ENCODE measurements at places on chromosomes 2 and 18.

DNA sequence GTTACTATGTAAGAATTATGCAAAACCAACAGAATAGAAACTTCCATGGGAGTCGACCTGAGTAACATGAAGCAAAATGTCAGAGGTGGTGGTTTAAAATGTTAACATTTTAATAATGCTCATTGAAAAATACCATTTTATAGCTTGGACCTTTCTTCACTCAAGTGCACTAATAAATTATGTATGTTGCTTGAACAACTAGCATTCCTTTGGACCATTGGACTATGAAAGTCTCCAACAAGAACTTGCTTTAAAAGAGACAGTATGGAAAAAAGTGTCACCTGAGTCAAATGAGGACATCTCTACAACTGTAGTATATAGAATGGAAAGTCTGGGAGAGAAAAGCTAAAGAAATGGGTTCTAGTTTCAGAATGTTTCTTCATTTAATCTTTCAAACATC lies 51.9 kb downstream of the GLS start:
- DNase-seq, result no peak

DNA sequence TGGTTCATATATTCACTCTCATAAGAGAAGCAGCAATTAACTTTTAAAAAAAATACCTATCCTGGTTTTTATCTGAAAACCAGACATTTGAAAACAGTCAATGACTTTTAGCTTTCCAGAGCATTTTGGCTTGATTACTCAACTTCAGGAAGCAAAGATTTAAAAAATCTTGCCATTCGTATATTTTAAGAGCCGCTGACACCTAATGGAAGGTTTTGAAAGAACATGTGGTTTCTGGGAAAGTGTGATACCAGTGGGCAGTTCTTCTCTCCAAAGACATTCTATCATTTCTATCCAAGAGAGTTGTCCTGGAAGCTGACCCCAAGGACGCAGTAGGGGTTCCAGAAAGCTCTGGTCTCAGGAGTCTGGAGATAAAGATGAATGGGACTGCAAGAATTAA lies 234.7 kb downstream of the TTC32 start:
- peak; percentile 65 for DNase-seq

- no peak for DNase-seq
Measured at GRCh38 chr2:212904646-212905045, 246.8 kb downstream of the IKZF2 start.

DNA sequence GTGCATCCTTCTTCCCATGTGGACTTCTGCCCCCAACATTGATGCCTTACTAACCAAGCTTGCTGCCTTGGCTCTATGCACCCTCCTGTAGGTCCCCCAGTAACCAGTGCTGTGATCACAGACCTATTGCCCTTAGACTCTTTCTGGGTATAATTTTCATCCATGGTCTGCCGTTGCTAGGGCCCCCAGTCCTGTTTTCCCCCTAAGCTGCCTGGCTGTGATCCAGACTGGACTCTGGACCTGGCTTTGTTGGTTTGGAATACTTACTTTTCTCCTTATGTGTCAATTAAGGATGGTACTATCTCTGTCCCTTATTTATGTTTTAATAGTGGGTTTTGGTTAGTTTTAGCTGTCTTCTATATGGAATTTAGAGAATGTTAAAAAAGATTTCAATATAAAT lies 26.0 kb downstream of the ATP9B start:
- DNase-seq, result no peak

GRCh38 chr2:58764338-58765104 lies 523.4 kb upstream of the FANCL start:
- no peak for DNase-seq

DNA sequence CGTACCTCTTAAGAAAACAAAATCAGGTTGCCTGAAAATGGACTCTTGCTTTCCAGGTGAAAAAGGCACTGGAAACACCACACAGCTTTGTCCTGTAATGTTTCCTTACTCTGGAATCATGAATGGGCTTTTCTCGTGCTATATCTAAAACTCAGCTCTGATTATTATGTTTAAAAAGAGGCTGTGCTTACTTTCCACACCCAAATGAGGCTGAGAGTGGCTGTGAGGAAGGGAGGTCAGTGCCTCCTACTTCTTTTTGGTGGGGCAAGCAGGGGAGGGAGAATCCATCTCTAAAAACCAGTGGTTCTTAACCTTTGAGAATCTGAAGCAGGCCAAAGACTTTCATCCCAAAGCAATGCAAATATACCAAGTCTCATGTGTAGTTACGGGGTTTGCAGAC lies 148.6 kb downstream of the FAM210A start:
- DNase-seq, result no peak

DNA sequence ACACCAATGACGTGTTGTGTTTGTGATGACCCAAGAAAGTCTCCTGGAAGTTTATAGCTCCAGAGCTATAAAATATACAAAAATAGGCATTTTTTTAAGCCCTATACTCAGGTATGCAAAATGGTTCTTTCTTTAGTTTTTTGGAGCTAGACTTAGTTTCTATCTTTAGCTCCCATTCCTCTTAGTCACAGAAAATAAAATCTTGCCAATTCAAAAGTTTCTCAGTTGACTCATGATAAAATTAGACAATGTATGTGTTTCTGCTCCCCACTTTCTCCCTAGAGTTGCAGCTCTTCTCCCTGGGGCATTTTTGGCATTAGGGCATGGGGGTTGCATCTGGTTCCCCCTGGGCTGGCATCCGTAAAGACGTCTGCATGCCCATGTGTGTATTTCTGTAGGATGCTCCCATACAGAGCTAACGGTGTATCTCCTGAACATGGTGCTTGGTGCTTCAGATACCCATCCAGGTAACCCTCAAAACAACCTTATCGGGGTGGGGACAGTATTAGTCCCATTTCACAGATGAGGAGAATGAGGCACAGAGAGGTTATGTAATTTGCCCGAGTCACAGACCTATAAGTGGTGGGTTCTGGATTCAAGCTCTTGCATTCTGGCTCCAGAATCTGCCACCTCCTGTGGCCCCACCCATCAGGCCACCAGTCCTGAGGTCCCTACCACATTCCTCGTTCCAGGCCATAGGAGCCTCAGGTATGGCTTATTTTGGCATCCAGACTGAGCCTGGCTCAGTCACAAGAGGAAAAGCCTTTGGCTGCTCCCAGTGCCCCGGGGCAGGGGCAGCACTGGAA lies 43.1 kb upstream of the ASAP2 start:
- DNase-seq, result no peak

GRCh38 chr2:98793275-98793674 lies 62.3 kb upstream of the MGAT4A start:
- DNase-seq, result no peak

DNA sequence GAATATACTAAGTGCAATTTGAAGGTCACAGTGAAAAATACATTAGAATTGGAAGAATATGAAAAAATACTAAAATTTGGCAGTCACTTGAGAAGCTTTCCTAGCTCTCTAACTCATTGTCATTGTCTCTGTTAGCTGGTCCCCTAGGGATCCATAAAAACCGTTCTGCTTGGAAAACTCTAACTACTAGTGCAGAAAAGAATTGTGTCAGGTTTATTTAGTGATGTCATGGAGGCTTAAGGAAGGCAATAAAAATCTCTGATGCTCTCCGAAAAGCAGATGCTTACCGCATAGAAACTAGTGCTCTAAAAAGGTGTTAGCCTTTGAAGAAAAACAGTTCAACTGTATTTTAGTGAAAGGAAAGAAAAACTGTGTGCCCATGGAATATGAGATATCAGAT lies 150.1 kb upstream of the DLGAP1 start:
- no peak for DNase-seq

DNA sequence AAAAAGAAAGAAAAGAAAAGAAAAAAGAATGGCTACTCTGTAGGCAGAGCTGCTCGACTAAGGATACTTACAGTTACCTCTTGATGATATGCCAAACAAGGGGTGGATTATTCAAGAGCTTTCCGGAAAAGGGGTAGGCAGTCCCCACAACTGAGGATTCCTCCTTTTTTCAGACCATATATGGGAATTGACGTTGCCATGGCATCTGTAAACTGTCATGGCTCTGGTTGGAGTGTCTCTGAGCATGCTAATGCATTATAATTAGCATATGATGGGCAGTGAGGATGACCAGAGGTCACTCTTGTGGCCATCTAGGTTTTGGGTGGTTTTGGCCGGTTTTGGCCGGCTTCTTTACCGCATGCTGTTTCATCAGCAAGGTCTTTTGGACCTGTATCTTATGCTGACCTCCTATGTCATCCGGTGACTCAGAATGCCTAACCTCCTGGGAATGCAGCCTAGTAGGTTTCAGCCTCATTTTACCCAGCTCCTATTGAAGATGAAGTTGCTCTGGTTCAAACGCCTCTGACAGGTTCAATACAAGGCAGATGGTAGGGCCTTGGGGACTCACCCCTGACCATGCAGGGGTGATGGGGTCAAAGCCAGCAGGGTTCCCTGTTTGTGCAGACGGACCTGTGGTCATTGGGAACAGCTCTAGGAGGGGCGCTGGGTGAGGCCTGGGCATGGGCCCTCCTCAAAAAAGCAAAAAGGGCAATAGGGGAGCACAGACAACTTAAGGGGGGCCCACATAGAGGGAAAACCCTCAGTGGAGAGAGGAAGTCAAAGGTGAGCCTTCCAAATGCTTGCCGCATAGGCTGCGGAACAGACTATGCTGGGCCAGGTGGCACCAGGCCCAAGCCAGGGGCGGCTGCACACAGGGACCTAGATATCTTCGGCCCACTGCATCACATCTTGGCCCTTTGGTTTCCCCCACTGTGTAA lies 251.2 kb upstream of the RAB6C start:
- no peak for DNase-seq
